ENCODE measurements at places on chromosomes 13 and 19.

- peak; percentile 82 for DNase-seq
These were observed 20.5 kb downstream of the CYTH2 start for GRCh38 chr19:48489608-48490216.

DNA sequence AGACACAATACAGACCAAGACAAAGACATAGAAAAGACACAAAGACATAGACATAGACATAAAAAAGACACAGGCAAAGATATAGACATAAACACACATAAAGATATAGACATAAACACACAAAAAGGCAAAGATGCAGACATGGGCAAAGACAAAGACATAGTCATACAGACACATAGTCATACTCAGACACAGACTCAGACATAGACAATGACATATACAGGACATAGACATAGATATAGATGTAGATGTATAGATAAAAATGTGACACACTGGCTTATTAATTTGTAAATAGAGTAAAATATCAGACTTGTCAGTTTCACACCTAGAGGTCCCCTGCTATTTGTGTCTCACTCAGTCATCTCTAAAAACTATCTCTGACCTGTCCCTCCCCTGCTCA, 42.8 kb downstream of the OR10H4 start:
- no peak for DNase-seq

- DNase-seq = no peak
These were observed 4.0 kb downstream of the KLK1 start for GRCh38 chr19:50819636-50820035.

GRCh38 chr13:30431269-30431940, 9.1 kb downstream of the UBE2L5 start:
- no peak for DNase-seq

GRCh38 chr13:26880735-26881134, 120.1 kb upstream of the GPR12 start:
- no peak for DNase-seq
